ENCODE measurements at places on chromosomes 1 and 21. TPM values are rescaled to one million over a fixed set of nuclear protein-coding genes. Genes with fewer than 3 reads are reported as not detected.

DNA sequence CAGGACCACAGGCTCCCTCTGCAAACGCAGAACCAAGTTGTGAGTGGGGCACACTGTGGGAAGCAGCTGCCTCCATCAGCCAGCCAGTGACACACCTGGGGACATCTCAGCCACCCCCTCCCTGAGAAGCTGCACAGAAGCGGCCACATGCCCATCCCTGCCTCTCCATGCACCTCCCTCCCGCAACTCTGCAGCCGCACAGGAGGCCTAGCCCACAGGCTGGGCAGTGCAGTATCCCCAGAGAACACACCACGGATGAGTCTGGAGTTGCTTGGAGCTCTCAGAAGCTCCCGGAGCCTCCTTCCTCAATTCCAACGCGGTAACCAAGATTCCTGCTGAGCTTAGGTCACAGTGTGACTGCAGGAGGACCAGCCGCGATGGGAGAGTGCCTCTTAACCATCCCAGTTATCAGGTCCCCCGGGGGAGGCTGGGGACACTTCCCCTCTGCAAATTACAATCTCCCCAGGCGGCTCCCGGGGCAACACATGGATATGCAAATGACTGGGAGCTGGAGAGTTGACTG is 1.2 kb upstream of the WNT3A start:
- no peak overlapping the region for H3K27ac ChIP-seq
- no peaks in the 10 kb centered on the region for H3K36me3 ChIP-seq
- H3K4me1 ChIP-seq, result peaks cover 35% of the 10 kb centered on the region
- H3K27me3 ChIP-seq, result peaks cover 95% of the 10 kb centered on the region

GRCh38 chr1:234670967-234671626 is 61.1 kb upstream of the IRF2BP2 start:
- H3K36me3 ChIP-seq, result peaks cover 6% of the 10 kb centered on the region
- H3K27me3 ChIP-seq, result peaks cover 9% of the 10 kb centered on the region
- no peak overlapping the region for H3K4me3 ChIP-seq
- no peak overlapping the region for H3K27ac ChIP-seq
- no peak for DNase-seq

GRCh38 chr1:11592752-11593151 is 61.5 kb downstream of the FBXO2 start:
- no peaks in the 10 kb centered on the region for H3K27me3 ChIP-seq
- peaks cover 23% of the 10 kb centered on the region for H3K4me1 ChIP-seq
- H3K27ac ChIP-seq, result no peak overlapping the region
- no peak overlapping the region for H3K4me3 ChIP-seq
- DNase-seq, result no peak

- DNase-seq, result no peak
- peaks cover 42% of the 10 kb centered on the region for H3K4me1 ChIP-seq
- H3K36me3 ChIP-seq, result no peaks in the 10 kb centered on the region
- H3K27me3 ChIP-seq, result peaks cover 11% of the 10 kb centered on the region
Observed at GRCh38 chr1:24501371-24502064, 1.1 kb upstream of the RCAN3 start.

DNA sequence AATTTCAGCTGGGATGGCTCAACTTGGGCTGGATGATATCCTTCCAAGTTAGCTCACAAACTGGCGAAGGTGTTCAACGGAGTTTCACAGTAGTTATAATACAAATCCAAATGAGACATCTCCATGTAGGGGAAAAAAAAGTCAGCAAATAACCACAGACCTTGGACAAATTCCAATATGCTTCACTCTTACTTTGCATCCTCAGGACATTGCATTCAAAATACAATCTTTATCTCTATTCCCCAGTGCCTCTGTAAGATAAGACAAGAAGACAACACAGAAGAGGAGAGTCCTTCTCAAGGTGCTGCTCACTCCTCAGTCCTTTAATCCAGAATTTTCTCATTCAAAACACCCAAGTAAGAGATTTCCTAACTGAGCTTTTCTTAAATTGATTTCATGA is 1797.7 kb downstream of the MRPL39 start:
- no peak for DNase-seq
- peaks cover 15% of the 10 kb centered on the region for H3K36me3 ChIP-seq
- H3K27ac ChIP-seq, result no peak overlapping the region
- no peaks in the 10 kb centered on the region for H3K27me3 ChIP-seq
- no peaks in the 10 kb centered on the region for H3K4me1 ChIP-seq

GRCh38 chr1:6260433-6260934 is 414 bp downstream of the GPR153 start:
- no peak overlapping the region for H3K27ac ChIP-seq
- DNase-seq, result no peak
- H3K27me3 ChIP-seq, result peaks cover 21% of the 10 kb centered on the region
- H3K4me3 ChIP-seq, result no peak overlapping the region
- H3K36me3 ChIP-seq, result no peaks in the 10 kb centered on the region

GRCh38 chr21:8992731-8993174 is 1528.6 kb upstream of the TPTE start:
- H3K27ac ChIP-seq, result no peak overlapping the region
- no peak for DNase-seq
- peaks cover 91% of the 10 kb centered on the region for H3K36me3 ChIP-seq
- no peaks in the 10 kb centered on the region for H3K4me1 ChIP-seq
- no peak overlapping the region for H3K4me3 ChIP-seq

DNA sequence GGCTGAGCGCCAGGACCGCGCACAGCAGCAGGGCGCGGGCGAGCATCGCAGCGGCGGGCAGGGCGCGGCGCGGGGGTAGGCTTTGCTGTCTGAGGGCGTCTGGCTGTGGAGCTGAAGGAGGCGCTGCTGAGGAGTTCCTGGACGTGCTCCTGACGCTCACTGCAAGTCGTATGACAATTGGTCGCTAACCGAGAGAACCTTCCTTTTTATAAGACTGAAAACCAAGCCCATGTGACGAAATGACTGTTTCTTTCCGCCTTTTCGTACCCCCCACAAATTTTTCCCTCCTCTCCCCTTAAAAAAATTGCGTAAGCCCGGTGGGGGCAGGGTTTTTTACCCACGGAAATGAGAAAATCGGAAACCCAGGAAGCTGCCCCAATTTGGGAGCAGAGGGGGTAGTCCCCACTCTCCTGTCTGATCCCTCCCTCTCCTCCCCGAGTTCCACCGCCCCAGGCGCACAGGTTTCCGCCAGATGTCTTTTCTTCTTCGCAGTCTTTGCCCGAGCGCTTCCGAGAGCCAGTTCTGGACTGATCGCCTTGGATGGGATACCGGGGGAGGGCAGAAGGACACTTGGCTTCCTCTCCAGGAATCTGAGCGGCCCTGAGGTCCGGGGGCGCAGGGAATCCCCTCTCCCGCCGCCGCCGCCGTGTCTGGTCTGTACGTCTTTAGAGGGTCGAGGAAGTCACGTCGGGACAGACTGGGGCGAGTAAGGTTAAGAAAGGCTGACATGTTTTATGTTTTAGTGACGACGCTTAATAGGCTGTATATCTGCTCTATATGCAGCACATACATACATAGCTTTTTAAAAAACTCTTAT is at the start of gene PTGS2:
PTGS2 (minus strand) TSS at position 179 of the 817 bp plus-strand sequence; CDS start at position 46, 133 bp downstream.
- DNase-seq, result peak; percentile 84
- peak within 1 kb of the TSS; percentile 92 for H3K27ac ChIP-seq
- H3K4me3 ChIP-seq, result peak within 1 kb of the TSS; percentile 93
- H3K27me3 ChIP-seq, result peaks cover 19% of the 10 kb centered on the region
- H3K4me1 ChIP-seq, result peaks cover 13% of the 10 kb centered on the region
- no peaks in the 10 kb centered on the region for H3K36me3 ChIP-seq

DNA sequence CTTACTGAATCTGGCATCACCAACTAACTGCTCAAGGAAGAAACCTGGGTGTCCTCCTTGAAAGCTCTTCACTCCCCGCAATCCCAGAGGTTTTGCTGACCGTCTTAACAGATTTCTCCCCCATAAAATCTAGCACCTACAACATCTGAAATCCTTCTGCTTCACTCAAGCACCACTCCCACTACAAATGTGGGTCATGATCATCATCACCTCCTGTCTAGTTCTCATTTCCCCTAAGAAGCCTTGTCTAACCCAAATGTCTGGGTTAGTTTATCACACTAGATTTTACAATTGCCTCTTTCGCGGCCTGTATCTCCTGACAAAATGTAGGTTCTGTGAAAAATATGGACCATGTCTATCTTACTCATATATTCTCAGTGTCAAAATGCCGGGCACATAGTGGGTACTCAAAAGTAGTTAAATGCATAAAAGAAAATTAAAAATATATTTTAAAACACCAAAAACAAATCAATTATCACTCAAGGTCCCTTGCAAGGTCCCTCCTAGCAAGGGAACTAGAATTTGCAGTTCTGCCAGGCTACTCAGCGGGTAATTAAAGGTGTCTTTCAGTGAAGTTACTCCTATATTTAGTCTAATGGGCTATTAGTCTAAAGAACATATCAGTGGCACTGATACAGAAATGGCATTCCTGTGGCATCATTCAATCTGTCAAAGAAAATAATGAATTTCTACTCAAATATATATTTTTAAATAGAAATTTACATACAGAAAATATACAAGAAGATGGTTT is 19.6 kb downstream of the C21orf91 start:
- DNase-seq, result no peak
- no peak overlapping the region for H3K4me3 ChIP-seq
- peaks cover 47% of the 10 kb centered on the region for H3K36me3 ChIP-seq
- peak overlapping the region; percentile 15 for H3K27ac ChIP-seq
- H3K4me1 ChIP-seq, result no peaks in the 10 kb centered on the region

GRCh38 chr1:180881806-180882509 is 30.7 kb upstream of the KIAA1614 start:
- peaks cover 4% of the 10 kb centered on the region for H3K4me1 ChIP-seq
- H3K27me3 ChIP-seq, result no peaks in the 10 kb centered on the region
- H3K4me3 ChIP-seq, result no peak overlapping the region
- H3K36me3 ChIP-seq, result peaks cover 6% of the 10 kb centered on the region
- H3K27ac ChIP-seq, result peak overlapping the region; percentile 76

GRCh38 chr21:34073032-34073748 is at the start of the genes MRPS6 and SLC5A3:
TSS of gene MRPS6 (plus strand) at chr21:34073578. CDS start at chr21:34073701, 123 bp downstream.
TSS of gene SLC5A3 (plus strand) at chr21:34073578. CDS start at chr21:34095199, 21,621 bp downstream.
- H3K27ac ChIP-seq, result peak within 1 kb of the TSS; percentile 92
- H3K4me3 ChIP-seq, result peak within 1 kb of the TSS; percentile 96
- DNase-seq, result peak; percentile 88
- peaks cover 2% of the 10 kb centered on the region for H3K36me3 ChIP-seq

- DNase-seq, result no peak
- H3K36me3 ChIP-seq, result peaks cover 63% of the 10 kb centered on the region
- no peaks in the 10 kb centered on the region for H3K4me1 ChIP-seq
- H3K27me3 ChIP-seq, result peaks cover 4% of the 10 kb centered on the region
- no peak overlapping the region for H3K4me3 ChIP-seq
Observed at GRCh38 chr1:4599521-4599920, 54.9 kb upstream of the AJAP1 start.

DNA sequence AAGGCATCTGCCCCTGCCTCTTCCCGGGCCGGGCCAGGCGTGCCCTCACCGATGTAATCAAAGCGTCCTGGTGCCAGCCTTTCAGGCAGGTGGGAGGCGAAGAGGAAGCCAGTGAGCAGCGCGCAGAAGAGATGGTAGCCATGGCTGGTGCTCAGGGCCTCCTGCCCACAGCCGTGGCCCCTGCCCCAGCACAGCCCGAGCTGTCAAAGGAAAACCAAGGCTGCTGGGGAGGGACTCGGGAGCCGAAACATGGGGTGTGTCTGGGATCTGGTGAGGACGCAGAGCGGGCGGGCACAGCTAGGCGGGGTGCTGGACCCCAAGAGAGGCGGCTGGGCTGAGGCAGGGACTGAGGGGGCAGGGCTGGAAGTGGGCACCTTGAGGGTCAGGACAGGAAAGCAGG is 2.7 kb downstream of the BGLAP start:
- H3K27ac ChIP-seq, result peak overlapping the region; percentile 19
- peaks cover 22% of the 10 kb centered on the region for H3K4me1 ChIP-seq
- DNase-seq, result no peak
- H3K36me3 ChIP-seq, result peaks cover 9% of the 10 kb centered on the region
- peak overlapping the region; percentile 74 for H3K4me3 ChIP-seq

DNA sequence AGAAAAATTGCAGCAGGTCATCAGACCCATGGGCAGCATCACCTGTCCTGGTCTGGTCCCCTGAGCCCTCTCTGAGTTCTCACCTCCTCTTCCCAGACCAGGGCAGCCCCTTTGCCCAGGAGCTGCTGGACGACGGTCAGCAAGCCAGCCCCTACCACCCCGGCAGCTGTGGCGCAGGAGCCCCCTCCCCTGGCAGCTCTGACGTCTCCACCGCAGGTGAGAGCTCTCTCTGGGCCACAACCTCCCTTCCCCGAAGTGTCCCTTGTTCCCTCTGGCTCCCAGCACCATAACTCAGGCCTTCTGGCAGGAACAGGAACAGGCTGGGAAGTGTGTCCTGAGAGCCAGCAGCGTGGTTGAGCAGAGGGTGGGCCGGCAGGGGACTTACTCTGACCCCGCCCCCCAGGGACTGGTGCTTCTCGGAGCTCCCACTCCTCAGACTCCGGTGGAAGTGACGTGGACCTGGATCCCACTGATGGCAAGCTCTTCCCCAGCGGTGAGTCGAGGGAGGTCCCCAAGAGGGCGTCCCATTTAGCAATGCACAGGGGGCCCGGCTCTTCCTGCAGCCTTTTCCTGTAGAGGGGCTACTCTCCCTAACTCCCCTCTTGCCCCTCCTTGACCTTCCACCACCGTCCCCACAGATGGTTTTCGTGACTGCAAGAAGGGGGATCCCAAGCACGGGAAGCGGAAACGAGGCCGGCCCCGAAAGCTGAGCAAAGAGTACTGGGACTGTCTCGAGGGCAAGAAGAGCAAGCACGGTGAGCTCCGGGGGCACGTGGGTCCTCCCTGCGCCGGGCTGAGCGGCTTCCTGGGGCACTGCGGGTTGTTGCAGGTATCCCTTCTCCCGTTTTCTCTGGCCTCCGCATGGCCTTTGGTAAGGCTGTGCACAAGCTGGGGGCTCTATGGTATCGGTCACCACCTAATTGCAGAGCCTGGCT is 2.4 kb downstream of the ELF3 start:
- H3K4me1 ChIP-seq, result peaks cover 40% of the 10 kb centered on the region
- no peak overlapping the region for H3K27ac ChIP-seq
- no peak for DNase-seq
- no peak overlapping the region for H3K4me3 ChIP-seq
- peaks cover 11% of the 10 kb centered on the region for H3K36me3 ChIP-seq
- no peaks in the 10 kb centered on the region for H3K27me3 ChIP-seq

- H3K27ac ChIP-seq, result no peak overlapping the region
- DNase-seq, result no peak
- H3K4me3 ChIP-seq, result no peak overlapping the region
- H3K36me3 ChIP-seq, result no peaks in the 10 kb centered on the region
Observed at GRCh38 chr1:232291261-232291660, 338.7 kb downstream of the SIPA1L2 start.

GRCh38 chr1:75996196-75996595 is 64.0 kb upstream of the ASB17 start:
- H3K27ac ChIP-seq, result no peak overlapping the region
- no peak overlapping the region for H3K4me3 ChIP-seq
- no peak for DNase-seq
- H3K36me3 ChIP-seq, result no peaks in the 10 kb centered on the region

GRCh38 chr1:75795703-75796193 is 934 bp upstream of the MSH4 start:
- DNase-seq, result no peak

GRCh38 chr21:29342363-29342957 is 43.7 kb downstream of the BACH1 start:
- peaks cover 4% of the 10 kb centered on the region for H3K4me1 ChIP-seq

Gene SPATA1
- not detected for total RNA-seq

Gene GUCA2A
- total RNA-seq, result not detected

Gene HAO2
- total RNA-seq, result 0.53 TPM

Gene UTS2
- total RNA-seq, result not detected

Gene GON4L
- total RNA-seq, result 46.6 TPM

Gene MAP1LC3C
- 1.5 TPM for total RNA-seq

Gene DPT
- 0.11 TPM for total RNA-seq

Gene FCGR3A
- total RNA-seq, result 0.32 TPM

Gene KCNK1
- total RNA-seq, result 12.8 TPM

All from WTC11 (cell line).